Breast epithelium (tissue), 4 donors: ENCODE measurements at places on chromosomes 6 and 20.

- DNase-seq, result no peak
Observed at GRCh38 chr6:12020187-12020791, 8.2 kb downstream of the HIVEP1 start.

DNA sequence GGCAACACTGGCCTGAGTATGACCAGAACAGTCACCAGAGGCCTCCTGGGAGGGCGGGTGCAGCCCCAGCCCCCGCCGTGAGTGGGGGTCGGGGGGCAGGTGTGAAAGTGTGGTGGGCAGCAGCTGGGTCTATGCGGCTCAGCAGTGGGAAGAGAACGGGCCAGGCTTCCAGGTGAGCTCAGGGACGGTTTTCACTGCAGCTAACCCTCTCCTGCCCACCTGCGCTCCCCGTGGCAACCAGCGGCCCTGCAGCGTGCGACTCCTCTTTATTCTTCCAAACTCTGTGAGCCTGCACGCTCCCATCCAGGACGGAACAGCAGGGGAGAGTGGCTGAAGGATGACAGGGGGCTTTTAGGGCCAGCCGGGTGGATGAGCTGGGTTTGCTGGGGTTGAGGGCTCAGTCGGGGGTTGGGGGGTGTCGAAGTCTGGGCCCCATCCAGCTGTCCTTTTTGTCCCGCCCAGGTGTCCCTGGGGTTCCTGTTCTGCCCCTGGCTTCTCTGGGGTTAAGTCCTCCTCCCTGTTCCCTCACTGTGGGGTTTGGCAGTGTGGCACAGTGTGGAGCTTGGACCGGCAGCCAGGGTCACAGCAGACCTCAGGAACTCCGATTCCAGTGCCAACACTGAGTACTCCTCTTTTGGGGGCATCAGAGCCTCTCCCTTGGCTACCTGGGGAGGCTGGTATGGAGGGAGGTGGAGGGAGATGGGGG is 859 bp upstream of the BIRC7 start:
- no peak for DNase-seq

DNA sequence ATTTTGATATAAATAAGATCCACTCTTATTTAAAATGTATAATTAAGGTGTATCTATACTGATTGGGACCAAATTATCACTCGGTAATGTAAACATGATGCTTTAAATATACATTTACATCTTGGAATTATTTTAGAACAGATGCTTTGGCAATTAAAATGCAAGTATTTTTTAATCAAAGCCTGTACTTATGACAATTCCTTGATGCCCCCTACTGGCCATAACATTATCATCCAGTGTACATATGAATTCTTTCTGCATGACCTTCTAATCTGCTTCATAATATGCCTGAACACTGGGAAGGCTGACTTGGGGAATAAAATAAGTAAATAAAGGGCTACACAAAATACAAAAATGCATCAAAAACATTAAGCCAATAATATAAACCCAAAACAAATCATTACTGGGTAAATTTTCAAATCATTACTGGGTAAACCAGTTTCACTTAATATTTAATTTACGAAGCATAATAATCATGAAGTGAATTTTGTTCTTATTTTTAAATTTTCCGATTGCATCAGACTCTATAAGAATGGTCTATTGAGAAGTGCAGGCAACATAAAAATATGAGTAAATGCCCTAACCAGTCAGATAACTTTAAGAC is 65.1 kb downstream of the CGA start:
- DNase-seq, result no peak

DNA sequence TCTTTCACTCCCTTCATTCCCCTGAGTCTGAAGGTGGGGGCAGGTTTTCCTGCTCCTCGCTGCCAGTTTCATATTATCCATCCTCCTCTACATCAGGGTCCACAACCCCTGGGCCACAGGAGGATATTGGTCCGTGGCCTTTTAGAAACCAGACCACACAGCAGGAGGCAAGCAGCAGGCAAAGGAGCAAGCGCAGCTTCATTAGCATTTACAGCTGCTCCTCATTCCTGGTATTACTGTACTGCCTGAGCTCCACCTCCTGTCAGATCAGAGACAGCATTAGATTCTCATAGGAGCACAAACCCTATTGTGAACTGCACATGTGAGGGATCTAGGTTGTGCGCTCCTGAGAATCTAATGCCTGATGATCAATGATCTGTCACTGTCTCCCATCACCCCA is 380.3 kb downstream of the ARHGAP18 start:
- no peak for DNase-seq

DNA sequence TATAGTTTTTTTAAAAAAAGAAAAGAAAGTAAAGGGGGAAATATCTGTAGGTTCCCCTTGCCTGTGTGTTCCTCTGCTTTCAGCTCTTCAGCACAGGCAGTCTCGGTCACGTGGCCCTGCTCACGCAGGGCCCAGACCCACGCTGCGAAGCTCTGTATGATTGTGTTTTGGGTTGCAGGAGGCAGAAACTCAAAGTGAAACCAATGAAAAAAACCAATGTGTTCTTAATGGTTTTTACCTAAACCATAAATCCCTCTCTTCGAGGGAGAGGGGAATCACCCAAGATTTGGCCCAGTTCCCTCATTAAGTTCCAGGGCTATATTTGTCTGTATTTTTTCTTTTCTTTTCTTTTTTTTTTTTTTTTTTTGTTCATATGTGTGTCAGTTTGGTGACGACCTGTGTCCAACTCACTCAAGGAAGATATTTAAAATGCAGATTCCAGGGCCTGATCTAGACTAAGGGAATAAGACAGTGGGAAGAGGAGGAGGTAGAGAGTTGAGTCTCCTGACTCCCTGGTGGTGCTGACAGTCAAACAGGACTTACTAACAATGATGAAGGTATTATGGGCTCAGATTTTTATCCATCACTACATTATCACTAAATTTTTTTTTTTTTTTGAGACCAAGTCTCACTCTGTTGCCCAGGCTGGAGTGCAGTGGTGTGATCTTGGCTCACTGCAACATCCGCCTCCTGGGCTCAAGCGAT is 33.8 kb upstream of the RREB1 start:
- no peak for DNase-seq

GRCh38 chr6:35247642-35248231 is 11.8 kb upstream of the ZNF76 start:
- no peak for DNase-seq

GRCh38 chr6:24358219-24358821 is 461 bp upstream of the DCDC2 start:
- DNase-seq, result no peak
